Activated CD4-positive, alpha-beta T cell treated with anti-CD3 and anti-CD28 coated beads for 4 hours (primary cell): ENCODE measurements at places on chromosomes 12 and 14.

DNA sequence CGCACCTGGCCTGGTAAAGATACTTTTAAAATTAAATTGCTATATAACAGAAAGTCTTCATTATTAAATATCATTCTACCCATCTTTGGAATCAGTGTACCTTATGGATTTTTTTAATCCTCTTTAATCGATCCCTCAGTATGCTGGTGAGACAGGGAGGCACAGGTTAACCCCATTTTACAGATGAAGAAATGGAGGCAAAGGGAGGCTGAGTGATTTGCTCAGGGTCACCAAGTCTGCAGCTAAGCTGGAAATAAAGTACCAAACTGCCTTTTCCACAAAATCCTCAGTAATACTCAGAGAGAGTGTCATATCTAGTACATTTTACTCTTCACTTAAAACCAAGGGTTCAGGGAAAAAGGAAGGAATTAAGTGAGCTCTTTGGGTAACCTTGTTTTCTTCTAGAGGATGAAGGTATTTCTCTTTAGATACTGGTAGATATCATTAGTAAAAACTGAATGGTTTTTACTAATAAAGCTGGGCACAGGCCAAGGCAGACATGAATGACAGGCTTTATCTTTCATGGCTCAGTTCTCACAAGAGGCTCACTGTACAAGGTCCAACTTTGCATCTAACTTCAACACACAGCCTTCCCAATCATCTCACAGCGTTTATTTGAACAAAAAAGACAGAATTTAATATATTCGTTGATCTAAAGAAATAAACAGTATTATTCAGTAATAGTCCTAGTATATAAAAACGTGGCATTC lies 35.3 kb upstream of the TTC7B start:
- DNase-seq = no peak

DNA sequence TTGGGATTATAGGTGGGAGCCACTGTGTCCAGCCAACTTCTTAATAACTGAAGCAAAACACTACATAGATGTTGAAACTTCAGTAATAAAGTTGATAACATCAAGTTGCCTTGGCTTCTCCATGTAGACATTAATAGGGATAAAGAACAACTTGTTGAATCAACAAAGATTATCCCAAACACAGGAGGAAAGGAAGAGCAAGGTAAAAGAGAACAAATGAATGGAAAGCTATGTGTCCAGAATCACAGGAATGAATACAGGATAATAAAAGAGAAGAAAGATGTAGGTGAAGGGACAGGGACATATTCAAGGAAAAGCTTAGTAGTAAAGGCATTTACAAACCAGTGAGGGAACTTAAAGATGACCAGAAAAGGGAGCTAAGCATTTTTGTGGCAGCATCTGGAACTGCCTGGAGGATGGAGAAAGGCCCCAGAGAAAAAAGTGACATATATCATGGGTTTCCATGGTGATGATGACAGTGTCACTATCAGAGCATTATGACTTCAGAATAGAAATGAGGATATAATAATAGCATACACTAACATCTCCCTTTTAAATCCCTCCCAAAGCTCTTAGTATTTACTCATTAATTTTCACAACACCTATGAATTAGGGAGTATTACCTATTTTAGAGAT lies 24.0 kb upstream of the MDM1 start:
- no peak for DNase-seq

GRCh38 chr12:124570810-124571209 lies 3.4 kb upstream of the NCOR2 start:
- no peak for DNase-seq

DNA sequence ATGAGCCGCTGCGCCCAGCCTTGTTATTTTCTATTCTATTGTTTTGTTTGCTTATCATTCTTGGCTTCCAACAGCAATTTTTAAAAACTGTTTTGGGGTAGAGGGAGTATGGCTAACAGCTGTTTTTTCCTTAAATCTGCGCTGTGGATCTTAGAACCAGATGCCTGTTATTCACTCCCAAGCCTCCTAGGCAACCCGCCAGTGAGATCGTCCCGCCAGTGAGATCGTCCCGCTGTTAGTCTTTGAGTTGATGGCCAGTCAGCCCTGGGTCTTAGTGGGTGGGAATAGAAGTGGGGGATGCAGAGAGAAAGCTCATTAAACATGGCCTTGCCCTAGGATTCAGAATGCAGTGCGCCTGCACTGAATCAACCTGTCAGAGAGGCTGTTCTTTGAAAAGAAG lies 67.3 kb upstream of the BICD1 start:
- no peak for DNase-seq

GRCh38 chr12:6538420-6539313 lies 4.3 kb downstream of the GAPDH start:
- DNase-seq = no peak

DNA sequence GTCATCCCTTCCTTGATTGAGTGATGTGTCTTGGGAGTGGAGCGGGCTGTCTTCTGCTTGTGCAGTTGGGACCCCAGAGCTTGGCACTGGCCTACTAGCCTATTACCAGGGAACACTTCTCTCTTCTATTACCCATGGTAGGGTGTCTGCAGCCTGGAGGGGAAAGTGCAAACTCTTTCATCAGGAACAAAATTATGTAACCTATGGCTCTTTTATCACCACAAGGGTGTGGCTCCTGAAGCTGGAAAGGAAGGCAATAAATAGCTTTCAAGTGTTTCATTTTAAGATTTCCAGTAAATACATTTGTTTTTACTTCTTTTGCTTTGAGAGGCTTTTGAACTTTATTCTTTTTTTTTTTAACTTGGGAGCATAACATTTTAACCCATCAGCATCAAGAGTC lies 349.7 kb upstream of the FAR2 start:
- DNase-seq = no peak

GRCh38 chr12:82517808-82518207 lies 159.5 kb downstream of the METTL25 start:
- DNase-seq = no peak

DNA sequence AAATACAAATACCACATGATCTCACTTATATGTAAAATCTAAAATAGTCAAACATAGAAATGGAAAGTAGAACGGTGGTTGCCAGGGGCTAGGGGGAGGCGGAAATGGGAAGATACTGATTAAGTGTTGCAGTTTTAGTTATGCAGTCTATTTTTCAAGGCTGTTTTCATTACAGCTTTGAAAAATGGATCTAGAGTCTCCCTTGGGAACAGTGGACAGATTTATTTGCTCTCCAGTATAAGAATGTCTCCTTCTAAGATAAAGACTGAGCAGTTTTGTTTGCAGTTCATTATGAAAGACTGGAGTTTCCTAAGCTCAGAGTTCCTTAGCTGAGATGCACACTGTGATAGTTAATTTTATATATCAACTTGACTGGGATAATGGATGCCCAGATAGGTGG lies 202.5 kb downstream of the KLHL28 start:
- DNase-seq = no peak

- DNase-seq = no peak
Observed at GRCh38 chr12:128266086-128266485, 884 bp upstream of the TMEM132C start.

- no peak for DNase-seq
Observed at GRCh38 chr12:6264402-6265037, 46.0 kb upstream of the PLEKHG6 start.

- no peak for DNase-seq
Observed at GRCh38 chr12:114480337-114481199, 74.6 kb upstream of the TBX5 start.

GRCh38 chr14:96091149-96091693 lies 52.1 kb downstream of the C14orf132 start:
- no peak for DNase-seq

- no peak for DNase-seq
Observed at GRCh38 chr12:131046813-131047788, 93.4 kb downstream of the ADGRD1 start.

DNA sequence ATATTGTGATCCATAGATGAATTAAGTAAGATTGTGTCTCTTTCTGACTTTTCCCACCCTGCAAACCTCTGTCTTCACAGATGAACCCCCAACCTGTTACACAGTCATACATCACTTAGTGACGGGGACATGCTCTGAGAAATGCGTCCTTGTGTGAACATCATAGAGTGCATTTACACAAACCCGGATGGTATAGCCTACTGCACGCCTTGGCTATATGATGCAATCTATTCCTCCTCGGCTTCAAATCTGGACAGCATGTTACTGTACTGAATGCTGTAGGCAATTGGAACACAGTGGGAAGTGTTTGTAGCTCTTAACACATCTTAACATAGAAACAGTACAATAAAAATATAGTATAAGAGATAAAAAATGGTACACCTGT lies 7.4 kb upstream of the TESPA1 start:
- DNase-seq = no peak

DNA sequence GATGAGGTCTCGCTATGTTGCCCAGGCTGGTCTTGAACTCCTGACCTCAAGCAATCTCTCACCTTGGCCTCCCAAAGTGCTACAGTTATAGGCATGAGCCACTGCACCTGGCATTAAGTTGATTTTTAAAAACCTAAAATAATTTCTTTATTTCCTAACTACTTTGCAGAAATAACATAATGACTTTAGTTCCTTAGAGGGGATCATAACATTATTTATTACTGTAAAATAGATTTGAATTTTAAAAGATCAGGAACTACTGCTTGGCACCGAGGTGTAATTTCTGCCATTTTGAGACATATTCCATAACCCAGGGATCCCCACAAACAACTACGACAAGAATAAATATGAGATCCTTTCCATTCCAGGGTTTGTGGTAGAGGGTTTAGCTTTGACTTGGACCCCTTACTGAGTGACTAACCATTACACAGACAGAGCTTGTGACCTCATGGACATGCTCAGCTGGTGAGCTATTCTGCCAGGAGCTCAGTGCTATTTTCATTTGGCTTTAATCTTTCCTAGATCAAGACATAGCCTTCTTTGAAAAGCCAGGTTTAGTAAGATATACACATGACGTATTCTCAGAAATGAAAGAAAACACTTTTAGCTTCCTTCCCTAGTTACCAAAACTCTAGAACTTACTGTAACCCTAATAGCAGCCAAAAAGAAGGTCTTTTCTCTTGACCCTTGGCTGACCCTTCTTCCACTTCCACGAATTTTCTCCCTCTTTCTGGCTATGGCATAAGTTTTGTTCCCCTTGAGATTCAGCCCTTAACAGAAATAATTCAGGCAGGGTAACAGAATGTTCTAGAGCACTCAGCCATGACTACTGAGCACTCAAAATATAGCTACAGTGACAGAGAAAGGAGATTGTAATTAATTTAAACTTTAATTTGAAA lies 75.1 kb upstream of the NUDT4 start:
- DNase-seq = no peak

DNA sequence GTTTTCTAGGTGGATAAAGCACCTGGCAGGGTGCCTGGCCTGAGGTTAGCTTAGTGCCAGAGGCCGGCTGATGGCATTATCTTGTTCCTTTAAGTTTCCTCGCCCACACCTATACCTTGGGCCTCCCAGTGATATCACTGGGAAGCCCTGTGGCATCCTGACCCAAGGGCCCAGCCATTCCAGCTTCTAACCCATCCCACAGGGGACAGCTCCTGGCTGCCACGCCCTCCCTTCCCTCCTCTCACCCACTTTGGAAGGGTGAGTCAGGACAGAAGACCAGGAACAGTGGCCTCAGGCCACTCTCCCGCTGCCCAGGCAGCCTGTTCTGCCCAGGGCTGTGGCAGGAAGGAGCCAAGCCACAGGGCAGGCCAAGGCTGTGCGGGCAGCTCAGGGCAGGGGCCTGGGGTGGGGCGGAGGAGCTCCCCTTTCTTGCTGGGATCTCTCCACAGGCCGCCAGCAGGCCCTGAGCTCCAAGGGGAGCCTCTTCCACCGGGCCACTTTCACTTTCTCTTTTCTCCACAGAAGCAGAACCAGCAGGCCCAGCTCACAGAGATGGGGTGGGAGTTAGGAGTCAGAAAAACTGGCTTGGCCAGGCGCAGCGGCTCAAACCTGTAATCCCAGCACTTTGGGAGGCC lies 75.1 kb downstream of the IRF2BPL start:
- DNase-seq = peak; percentile 57

DNA sequence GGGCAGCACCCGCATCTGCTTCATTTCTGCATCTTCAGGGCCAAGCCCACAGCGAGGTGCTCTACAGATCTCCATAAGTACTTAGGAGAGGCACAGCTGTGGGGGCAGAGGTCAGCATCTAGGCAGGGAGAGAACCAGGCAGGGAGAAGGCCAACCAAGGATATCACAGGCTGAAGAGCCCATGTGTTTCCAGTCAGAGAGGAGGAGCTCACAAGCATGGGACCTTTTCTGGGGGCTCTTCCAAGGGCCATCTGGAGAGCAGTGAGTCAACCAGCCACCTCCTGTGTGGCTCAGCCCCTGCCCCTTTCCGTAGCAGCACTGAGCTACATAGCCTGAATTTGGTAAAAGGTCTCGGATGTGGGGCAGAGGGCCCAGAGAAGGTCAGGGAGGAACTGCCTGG lies 78.5 kb downstream of the ARL6IP4 start:
- DNase-seq = no peak

DNA sequence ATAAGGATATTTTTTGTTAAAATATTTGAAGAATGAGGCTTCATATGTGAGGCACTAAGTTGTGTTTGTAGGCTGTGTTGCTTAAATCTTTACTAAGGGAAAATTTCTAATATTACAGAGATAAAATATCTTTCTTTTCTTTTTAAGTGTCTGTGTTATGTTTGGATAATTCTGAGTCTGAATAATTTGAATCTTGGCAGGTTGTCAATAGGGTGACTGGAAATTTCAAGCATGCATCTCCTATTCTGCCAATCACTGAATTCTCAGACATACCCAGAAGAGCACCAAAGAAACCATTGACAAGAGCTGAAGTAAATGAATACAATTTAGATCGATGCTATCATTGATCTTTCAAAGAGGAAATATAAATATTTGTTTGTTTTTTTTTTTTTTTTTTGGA lies 29.4 kb downstream of the TMPO start:
- DNase-seq = no peak

DNA sequence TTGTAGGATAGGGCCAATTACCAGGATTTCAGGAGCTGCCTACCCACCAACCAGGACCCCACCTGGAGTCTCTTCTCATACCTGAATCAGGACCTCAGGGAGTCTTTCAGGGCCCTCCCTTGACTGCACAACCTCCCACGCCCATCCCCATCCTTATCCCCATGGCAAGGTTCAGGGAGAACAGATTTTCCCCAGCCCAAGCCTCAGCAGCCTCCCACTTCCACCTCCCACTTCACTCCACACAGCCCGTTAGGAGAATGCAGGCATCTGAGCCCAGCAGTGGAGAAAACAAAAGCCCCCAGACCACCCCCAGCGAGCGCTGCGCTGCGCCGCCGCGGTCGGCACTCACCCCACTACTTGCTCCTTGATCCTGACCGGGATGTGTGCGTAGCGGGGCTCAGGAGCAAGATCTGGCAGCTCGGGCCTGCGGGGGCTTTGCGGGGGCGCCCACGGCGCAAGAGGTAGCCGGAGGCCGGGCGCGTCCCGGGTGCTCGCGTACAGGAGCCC lies 1.4 kb downstream of the B4GALNT1 start:
- DNase-seq = no peak
